CMK (cell line): ENCODE measurements at places on chromosomes 2 and 18.

GRCh38 chr2:158021226-158021625 is 80.5 kb upstream of the UPP2 start:
- no peak for DNase-seq

- DNase-seq: no peak
Observed at GRCh38 chr2:62265106-62265505, 69.2 kb downstream of the B3GNT2 start.

GRCh38 chr2:97849881-97850528 is 136.6 kb downstream of the ZAP70 start:
- DNase-seq: no peak

DNA sequence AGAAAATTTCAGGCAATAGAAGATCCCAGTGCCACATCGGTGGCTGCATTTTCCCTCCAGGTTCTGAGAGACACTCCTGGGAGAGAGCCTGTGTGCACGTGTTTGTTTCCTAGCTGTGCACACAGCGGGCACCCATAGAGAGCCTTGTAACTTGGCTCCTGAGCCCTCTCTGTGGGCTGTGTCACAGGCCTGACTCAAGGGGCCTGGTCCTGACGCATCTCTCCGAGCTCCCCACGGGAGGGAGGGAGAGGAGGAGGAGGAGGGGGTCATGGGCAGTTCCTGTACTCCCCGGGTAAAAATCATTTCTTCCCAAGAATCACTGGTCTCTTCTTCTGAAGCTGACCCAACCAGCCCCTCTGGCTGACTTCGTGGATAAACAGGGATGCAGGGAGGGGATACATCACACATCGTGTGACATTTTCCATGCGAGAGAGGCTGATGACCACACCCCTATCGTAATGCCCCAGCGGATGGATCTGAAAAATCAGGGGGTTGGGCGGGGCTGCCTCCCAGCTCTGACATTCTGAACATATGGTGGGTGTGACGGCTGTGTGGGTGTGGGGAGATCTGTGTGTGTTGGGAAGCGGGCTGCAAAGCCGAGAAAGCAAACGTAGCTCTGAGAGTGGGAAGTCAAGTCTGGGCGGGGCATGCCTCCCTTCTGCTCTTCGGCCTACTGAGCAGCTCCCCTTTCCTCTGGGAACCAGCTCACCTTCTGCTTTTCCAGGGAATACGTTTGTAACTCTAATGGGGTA is 308.3 kb upstream of the HS6ST1 start:
- DNase-seq: no peak

DNA sequence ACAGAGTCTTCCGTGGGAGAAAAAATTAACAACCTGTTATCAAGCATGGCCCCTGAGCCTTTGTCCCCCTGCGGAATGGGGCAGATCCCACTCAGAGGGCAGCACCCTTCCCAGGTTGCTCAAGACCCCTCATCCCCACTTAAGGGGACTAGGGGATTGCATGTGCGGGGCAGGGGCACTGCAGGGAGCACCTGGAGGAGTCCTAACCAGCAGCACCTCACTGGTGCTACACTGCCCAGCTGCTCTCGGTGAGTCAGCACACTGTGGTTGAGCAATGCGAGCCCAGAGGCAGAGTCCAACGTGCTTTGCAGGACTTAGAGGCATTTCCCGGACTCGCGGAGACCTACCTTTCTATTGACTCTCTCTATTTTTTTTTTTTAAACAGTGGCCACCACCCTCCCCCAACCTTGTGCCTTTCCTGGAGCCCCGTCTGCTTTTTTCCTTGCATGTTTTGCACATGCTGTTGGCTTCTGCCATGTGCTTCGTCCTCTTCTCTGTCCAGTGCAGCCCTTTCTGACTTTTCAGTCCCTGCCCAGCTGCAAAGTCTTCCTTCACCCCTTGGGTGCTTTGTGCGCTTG is 74.0 kb downstream of the IL1R2 start:
- no peak for DNase-seq

GRCh38 chr2:176105078-176105729 is 1.9 kb upstream of the HOXD11 start:
- DNase-seq: no peak

DNA sequence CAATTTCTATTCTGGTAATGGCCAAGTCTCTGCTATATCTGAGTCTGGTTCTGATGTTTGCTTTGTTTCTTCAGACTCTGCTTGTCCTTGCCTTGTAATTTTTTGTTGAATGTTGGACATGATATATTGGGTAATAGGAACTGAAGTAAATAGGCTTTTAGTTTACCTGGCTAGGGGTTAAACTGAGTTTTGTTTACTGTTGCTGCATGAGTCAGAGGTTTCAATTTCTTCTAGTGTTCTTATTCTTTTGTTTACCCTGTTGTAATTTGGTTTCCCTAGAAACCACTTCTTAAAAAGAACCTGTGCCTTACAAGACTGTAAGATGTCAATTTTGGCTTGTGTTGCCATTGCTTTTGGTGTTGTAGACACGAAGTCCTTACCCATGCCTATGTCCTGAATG is 285.0 kb upstream of the KCNH7 start:
- DNase-seq: no peak

GRCh38 chr2:216090369-216090786 is 8.7 kb downstream of the TMEM169 start:
- no peak for DNase-seq

- DNase-seq: no peak
Observed at GRCh38 chr18:36580266-36580665, 248.5 kb downstream of the TPGS2 start.

DNA sequence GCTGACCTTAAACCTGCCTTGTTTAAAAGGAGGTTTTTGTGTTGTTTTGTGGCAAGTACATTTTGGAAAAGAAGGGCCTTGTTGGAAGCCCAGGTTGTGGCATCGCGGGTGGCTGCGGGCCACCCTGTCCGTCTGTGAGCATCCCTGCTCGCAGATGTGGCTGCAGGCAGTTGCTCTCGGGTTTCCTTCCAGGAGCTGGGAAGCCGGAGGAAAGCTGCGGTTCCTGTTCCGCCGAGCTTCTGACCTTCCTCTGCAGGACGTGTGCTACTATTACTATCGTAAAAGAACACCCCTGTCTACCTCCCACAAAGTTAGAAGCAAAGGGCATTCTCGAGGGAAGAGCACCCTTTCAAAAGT is 766 bp downstream of the MFF start:
- DNase-seq: peak; percentile 40

DNA sequence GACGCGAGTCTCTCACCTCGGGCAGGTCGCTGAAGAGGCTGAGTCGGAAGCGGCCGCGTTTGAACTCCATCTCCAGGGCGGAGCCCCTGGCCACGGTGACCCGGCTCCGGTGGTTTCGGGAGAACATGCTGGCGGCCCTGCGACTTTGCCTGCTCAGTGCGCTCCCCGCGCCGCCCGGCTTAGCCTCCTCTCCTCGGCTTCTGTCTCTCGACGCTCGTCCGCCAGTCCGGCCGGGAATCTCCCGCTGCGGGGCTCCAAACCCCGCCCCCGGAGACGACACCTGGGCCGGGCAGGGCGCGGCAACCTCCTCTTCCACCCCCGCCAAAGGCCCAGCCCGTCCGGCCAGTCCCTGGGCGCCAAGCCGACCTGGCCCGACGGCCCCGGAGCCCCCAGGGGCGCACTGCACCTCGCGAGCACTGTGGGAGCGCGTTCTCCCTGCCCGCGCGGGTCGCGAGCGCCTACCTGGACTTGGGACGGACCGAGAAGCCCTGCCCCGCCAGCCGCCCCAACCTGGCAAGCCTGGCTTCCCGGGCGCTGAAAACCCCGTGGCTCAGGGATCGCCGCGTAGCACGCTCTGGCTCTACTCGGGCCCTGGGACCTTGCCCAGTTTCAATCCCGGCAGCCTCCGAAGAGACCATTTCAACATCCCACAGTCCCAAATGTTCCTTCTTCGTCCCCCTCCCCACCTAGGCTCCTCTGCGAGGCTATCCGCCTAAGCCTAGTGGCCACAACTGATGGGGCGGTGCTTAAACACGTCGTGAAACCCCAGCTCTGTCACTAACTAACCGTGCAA is at the start of gene RTKN:
Gene RTKN (minus strand): TSS at position 248 of the 793 bp plus-strand sequence. CDS start 121 bp downstream, at position 127.
- no peak for DNase-seq

- DNase-seq: no peak
Observed at GRCh38 chr2:132577686-132578085, 92.3 kb downstream of the LYPD1 start.
